Central memory CD4-positive, alpha-beta T cell (primary cell): ENCODE measurements at places on chromosomes 3 and 15.

DNA sequence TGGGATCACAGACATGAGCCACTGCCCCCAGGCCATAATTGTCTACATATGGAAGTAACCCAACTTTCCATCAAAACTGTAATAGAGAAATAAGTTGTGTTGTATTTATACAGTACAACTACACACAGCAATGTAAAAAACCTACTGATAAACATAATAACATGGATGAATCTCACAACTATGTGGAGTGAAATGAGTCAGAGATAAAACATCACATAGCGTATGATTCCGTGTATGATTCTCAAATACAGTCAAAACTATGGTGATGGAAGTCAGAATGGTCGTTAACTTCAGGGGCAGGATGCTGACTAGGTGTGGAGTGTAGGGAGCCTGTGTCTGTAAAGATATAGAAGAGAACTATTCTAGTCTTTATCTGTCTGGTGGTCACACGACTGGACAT lies 332.7 kb upstream of the SLCO3A1 start:
- DNase-seq = no peak

DNA sequence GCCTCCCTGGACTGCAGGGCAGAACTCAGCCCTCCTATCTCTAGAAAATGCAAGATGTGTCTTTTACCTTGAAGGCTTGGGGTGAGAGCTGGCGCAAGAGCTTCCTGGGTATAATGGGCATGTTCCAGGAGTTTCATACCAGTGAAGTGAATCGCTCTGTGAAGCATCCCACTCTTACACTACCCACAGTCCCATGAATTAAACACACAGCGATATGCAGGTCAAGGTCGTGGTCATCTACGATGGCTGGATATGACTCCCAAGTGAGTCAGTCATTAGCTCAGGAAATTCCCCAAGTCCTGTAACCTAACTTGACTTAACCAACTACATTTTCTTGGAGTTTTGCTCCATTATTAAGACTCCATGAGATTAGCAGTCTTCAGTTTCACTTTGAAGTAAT lies 439.7 kb downstream of the NTRK3 start:
- no peak for DNase-seq

- DNase-seq = no peak
Observed at GRCh38 chr3:37955918-37956707, 34.5 kb upstream of the VILL start.

DNA sequence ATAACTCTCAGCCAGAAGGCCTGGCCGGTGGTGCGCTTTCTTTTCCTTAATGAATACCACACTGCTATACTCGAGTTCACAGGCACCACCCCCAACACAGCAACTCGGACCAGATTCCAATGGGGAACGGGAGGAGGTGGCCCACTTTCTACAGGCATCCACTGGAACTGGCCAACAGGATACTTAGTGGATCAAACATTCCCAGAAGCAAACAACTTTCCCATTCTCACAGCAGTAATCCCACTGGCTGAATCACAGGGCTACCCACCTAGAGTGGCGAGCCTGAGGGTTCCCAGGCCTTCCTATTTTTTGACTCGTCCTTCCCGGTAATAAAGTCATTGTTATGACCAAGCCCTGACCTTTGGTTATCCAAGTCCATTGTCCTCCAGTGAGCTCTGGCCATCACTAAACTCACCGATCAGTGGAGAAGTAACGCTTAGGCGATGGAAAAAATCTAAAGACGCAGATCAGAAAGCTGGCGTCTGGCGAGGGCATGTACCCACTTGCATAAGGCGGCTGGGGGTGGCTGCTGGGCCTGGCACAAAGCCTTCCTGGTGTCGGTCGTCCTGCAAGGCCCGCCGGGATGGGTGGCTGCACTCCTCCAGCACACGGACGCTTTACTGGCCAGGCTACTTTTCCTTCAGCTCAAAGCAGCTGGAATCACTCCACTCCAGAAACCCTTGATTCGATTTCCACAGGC lies 1.2 kb downstream of the EOGT start:
- no peak for DNase-seq

- DNase-seq = no peak
Observed at GRCh38 chr3:117836296-117836695, 1126.7 kb downstream of the TUSC7 start.

GRCh38 chr3:24648063-24648462 lies 153.4 kb upstream of the THRB start:
- no peak for DNase-seq

- DNase-seq = no peak
Observed at GRCh38 chr3:67809370-67809935, 155.0 kb upstream of the SUCLG2 start.

- no peak for DNase-seq
Observed at GRCh38 chr15:45087513-45087912, 26.5 kb downstream of the DUOX2 start.

DNA sequence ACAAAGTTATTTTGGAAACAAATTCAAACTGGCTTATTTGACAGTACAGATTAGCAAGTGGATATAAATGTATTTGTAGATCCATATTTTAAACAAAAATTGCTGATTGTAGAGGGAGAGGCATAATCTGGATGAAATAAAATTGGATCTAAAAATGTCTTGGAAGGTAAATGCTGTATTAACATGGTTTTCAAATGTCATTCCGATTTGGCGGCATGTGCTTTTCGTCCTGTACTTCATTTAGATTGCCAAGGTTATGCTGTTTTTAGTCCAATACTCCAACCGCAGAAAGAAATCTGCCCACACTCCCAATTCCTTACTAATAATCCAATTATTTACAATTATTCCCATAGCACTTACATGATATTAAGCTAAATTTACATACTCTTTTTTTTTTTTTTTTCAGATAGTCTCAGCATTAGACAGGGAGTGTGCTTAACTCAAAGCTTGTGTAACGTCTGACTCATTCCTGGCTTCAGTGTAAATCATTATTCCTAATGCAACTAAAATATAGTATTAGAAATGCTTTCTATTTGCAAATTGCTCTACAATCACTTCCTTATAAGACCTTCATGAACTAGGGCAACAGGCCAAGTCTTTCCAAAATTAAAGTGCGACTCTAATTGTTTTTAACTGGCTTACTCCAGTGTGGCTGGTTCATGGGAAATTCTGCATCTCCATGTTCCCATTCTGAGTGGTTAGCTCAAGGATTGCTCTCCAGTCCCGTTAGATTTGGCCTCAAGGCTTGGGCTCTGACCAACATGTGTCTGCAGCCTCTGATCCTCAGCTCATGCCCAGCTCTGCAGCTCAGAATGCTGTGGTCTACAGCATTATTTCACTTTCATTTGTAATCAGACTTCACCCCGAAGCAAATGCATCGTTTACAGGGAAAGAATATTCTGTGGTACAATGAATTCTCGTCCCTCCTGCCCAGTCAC lies 103.9 kb downstream of the FBN1 start:
- DNase-seq = no peak

DNA sequence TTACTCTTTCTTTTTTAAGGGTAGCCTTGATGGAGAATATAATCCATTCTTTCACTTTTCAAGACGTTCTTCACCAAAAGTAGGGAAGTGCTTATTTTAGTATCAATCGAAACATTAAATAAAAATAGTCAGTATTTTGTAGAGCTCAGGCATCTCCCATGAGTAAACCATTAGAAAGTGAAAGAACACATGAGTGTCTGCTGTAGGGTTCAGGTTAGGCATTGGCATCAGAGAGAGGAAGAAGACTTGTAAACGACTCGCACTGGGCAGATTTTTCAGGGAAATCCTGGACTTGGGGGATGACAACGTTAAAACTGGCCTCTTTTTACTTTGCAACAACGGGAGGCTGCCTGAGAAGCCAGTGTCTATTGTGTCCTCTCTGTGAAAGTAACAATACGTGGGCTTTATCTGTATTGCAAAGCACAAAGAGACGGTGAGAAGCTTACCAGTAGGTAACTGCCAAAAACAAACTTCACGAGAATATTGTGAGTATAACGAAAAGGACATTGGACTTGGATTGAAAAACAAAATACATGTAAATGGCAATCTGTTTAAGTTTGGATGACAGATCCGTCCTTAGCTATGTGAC lies 451.7 kb downstream of the PYDC2 start:
- no peak for DNase-seq

DNA sequence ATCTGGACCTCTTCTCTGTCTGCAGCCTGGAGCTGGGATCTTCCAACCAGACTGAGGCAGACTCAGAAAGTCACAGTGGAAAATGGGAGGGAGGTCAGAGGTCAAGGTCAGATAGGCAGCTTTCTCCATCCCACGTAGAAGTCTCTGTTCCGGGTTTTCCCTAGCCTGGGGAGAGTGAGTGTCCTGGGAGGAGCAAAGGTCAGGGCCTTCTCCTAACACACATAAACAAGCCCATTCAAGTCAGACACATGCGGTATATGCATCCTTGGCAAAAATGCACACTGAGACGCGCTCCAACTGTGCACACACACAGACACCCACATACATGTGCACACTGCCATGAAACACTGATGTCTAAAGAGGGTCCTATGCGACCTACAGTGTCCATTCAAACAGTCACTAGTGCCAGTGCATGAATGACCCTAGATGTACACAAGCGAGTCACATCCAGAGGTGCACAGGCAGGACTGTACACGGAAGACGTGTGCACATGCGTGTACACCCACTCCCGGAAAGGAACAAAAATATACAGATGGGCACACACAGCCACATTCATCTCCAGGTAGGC lies 681 bp downstream of the TWF2 start:
- DNase-seq = no peak

GRCh38 chr3:30349507-30349906 lies 256.9 kb upstream of the TGFBR2 start:
- no peak for DNase-seq

- no peak for DNase-seq
Observed at GRCh38 chr3:113002679-113003078, 11.9 kb downstream of the GTPBP8 start.

DNA sequence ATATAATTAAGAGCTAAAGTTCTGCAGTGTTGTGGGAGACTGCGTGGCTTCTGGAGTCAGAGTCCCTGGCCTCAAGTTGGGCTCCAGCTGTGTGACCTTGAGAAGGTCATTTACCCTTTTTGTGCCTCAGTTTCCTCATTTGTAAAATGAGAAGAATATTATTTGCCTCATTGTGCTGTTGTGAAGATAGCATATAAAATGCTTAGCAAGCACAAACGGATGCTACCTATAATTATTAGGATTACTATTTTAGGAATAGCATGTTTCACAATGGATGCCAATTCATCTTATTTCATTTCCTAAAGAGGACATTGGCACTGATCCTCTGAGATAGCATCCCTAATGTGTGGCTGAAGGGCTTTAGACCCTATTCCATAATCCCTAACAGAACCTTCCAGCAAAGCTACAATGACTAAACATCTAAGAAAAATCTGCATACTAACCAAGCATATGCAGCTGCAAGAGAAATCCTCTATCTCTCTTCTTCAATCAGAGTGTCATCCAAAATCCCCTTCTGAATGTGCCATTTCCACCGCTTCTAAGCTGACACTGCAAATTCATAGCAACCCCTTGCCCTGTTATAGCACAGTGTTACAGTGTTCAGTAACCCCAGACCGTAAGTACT lies 148.3 kb downstream of the RBMS3 start:
- no peak for DNase-seq
